Bronchial epithelial cell (primary cell): ENCODE measurements at places on chromosomes 2 and 18. TPM values are rescaled to one million over a fixed set of nuclear protein-coding genes. Genes with fewer than 3 reads are reported as not detected.

The IL36G gene
- 0.51 TPM in 1 of 2 replicates, not detected in the other for total RNA-seq

The SERPINB10 gene
- total RNA-seq: under 0.01 and 0.79 TPM in 2 replicates

The GBX2 gene
- total RNA-seq: not detected in 2 replicates

The TMEM163 gene
- not detected in 2 replicates for total RNA-seq

The GKN1 gene
- total RNA-seq: not detected in 2 replicates

The NEB gene
- total RNA-seq: 0.26 and 0.90 TPM in 2 replicates

DNA sequence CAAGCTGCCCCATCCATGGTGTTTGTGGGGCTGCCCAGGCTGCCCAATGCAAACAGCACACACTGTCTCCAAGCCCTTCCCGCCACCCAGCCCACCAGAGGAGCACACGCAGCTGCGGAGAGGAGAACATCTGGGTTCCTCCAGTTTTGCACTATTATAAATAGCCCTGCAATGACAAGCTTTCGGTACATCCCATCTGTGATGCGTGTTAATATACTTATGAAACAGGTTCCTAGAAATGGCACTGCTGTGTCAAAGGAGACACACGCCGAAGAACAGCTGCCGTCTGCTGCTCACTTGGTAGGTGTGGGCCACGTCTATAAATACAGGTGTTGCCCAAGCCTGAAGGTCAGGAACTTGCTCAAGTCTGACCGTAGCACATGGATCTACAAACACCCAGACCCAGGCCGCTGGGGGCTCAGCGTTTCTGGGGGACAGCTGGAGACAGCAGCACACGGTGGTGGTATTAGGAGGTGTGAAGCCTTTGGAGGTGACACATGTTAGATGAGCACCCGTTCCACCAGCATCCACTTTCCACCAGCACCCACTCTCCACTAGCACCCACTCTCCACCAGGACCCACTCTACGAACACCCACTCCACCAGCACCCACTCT, 34.3 kb downstream of the PXDN start:
- no peak for DNase-seq

GRCh38 chr18:67379981-67380380, 136.5 kb downstream of the DSEL start:
- no peak for DNase-seq

GRCh38 chr2:218320704-218321336, 28.5 kb upstream of the TMBIM1 start:
- DNase-seq: peak; percentile 30

- DNase-seq: peak; percentile 33
Observed at GRCh38 chr18:28584731-28585130, 407.8 kb upstream of the CDH2 start.

- DNase-seq: no peak
Observed at GRCh38 chr2:125373293-125373692, 1282.7 kb upstream of the GYPC start.

DNA sequence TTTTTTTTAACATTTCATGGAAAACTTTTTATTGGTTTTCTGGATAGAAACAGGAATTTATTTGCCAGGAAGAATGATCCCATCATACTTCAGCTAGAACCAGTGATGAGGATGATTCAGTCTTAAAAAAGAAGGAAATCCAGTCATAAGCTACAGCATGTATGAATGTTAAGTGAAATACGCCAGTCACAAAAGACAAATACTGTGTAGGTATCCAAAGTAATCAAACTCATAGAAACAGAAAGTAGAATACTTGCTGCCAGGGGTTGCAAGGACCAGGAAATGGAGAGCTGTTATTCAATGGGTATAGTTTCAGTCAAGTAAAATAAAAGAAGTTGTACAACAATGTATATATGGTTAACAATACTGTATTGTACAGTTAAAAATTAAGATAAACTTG, 21.3 kb downstream of the PSME4 start:
- peak; percentile 67 for DNase-seq

GRCh38 chr2:134218414-134218813, 35.5 kb upstream of the MGAT5 start:
- DNase-seq: no peak

DNA sequence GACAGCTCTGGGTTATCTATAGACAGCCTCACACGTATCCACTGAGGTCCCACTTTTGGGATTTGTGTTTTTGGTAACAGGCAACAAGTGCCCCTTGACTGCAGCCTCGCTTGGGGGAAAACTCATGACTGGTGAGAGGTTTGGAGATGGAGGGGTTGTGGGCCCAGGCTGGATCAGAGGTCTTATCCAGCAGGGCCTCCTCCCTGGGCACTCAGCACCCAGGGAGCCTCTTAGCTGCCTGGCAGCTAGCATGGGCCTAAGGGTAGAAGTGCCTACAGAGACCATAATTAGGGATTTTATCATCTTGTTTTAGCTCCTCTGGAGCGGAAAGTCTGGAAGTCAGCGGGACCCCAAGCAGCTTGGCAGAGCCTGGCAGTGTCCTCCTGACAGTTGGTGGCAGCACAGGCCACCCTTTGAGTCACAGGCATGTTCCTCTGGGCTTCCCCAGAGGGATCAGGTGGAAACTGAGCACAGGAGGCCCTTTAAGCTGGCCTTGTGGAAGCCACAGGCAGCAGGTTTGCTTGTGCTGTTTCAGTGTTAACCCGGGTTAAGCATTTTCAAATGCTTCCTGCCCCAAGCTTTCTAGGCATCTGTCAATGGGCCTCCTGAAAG, 143.1 kb downstream of the KCTD1 start:
- DNase-seq: peak; percentile 47

DNA sequence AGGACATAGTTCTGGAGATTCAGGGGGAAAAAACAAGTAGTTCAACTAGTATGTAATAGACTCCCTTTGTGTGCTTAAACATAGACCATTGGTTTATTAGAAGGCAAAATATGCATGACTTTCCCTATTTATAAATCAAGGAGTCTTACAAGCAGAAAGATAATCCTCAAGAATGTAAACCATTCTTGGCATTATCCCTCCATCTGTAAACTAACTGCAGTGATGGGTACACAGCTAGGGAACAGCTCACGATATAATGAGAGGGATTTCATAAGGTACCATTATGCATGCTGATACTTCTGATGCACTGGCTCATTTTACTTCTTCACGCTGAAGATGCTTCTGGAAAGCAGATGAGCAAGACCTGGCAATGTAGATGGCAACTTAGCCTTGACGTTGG, 878 bp downstream of the FBXO15 start:
- no peak for DNase-seq

DNA sequence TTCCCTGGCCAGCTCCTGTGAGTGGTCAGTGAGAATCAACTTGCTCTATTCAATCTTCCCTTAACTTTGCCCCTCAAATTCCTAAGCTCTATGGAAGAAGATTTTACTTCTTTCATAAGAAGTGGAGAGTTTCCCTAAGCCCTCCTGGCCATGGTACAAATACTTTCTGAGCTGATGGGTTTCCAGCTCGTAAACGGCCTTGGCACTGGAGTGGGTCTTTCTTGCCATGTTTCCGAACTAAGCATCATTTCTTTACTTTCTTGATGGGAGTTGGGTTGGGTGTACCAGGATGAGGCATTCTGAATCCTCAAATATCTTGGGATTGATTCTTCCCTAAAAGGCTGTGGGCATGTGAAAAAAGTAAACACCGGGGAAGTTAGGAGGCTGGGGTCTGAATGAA, 72.5 kb downstream of the ACKR3 start:
- DNase-seq: no peak

- DNase-seq: no peak
Observed at GRCh38 chr2:30414961-30415360, 32.1 kb upstream of the LCLAT1 start.

GRCh38 chr2:239943571-239943970, 81.6 kb downstream of the NDUFA10 start:
- no peak for DNase-seq

GRCh38 chr2:15905267-15905645, 35.1 kb upstream of the MYCN start:
- no peak for DNase-seq

- DNase-seq: no peak
Observed at GRCh38 chr2:17971531-17972125, 93.2 kb downstream of the KCNS3 start.

GRCh38 chr18:13378150-13378549, 159.6 kb downstream of the LDLRAD4 start:
- no peak for DNase-seq

DNA sequence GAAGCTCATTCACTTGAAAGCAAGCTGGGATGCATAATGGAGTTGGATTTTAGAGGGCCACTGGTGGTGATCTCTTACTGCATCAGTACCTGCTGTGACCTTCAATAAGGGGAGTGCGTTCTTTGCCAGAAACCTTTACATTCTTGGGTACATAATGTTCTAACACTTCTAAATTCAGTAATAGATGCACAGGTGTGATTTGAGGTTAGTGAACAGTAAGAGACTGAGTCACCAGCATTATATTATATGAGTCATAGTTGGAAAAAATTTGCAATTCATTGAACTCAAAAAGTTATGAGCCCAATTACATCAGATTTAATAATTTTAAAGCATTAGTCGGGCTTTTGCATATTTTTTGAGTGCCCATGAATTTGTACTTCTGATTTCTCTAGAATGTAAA, 803.3 kb downstream of the ADCYAP1 start:
- DNase-seq: peak; percentile 53

DNA sequence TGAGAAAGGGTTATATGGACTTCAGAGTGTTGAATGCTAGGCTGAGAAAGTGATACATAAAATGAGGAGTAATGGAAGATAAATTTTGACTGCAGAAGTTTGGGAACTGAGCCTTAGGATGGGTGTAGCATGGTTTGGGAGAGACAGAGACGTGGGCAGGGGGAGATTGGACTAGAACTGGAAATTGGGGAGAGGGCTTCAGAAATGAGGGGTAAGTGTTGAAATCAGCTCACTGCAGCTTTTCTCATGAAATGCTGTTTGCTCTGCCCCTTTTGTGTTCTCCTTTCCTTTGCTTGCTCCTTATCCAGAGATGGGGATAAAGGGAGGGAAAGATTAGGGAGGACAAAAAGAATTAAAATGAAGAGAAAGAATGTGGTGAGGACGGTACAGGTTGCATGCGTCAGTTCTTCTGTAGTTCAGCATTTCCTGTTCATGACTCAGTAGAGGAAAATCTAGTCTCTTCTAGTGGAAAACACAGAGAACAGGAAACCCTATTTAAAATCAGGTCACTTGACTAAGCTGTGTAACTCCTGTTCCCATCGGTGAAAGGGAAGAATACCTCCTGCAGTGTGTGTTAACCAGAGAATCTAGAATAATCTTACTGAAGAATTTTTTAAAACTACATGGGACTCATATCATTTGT, 105.6 kb downstream of the CRIM1 start:
- peak; percentile 93 for DNase-seq

GRCh38 chr18:26434887-26435286, 113.5 kb downstream of the KCTD1 start:
- DNase-seq: no peak

DNA sequence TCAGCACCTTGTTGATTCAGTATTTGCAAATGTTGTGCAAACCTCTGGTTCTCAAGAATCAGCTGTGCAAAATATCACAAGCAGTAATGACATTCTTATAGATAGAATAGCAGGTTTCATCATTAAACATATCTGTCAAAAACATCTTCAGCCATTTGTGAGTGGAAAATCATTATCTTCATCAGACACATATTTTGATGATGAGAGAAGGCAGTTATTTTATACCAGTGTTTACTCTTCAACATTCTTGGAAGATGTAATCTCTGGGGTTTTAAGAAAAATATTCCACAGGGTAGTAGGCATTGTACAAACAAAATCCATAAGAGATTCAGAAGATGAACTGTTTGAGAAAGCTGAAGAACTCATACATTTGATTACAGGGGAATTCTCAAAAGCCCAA, 64.3 kb downstream of the FSIP2 start:
- DNase-seq: no peak

DNA sequence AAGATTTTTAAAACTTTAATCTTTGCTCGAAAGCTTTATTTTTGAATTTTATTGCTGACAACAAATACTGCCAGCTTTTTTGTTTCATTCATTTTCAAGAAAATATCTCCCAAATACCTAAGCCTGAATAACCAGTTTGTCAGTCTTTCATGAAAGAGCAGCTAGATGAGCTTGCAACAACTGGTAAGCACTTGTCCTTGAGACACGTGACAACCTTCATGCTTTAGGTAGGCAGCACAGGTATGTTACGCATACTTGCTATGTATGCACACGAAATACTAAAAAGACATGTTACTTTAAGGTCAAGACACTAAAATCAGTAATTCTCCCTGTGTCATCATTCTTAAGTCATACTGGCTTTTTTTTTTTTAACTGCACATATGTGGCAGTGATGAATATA, 12.3 kb downstream of the CEBPZ start:
- DNase-seq: peak; percentile 91

DNA sequence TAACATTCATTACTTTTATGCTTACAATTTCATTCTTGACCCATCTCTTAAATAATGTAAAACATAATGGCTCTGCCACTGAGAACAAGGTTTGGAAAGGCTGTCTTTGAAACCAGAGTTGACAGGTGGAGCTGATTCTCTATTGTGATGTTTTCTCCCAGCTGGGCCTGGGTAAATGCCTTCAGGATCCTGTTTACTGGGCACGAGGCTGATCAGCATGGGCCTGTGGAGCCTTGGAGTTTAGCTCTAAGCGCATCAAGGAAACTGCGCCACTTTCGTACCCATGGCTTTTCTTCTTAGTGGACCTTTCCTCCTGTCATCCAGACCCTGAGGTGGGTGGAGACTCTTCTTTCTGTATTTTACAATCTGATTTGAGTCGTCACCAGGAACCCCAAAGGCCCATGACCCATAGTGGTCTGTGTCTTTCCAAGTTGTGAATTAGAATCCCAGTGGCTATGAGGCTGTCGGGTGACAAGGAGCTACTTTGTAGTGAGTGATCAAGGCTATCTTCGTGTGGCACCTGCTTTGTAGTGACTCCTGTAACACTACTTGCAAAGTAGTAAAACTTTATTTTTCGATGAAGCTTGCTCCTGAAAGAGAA, 123.1 kb downstream of the LPIN1 start:
- no peak for DNase-seq

DNA sequence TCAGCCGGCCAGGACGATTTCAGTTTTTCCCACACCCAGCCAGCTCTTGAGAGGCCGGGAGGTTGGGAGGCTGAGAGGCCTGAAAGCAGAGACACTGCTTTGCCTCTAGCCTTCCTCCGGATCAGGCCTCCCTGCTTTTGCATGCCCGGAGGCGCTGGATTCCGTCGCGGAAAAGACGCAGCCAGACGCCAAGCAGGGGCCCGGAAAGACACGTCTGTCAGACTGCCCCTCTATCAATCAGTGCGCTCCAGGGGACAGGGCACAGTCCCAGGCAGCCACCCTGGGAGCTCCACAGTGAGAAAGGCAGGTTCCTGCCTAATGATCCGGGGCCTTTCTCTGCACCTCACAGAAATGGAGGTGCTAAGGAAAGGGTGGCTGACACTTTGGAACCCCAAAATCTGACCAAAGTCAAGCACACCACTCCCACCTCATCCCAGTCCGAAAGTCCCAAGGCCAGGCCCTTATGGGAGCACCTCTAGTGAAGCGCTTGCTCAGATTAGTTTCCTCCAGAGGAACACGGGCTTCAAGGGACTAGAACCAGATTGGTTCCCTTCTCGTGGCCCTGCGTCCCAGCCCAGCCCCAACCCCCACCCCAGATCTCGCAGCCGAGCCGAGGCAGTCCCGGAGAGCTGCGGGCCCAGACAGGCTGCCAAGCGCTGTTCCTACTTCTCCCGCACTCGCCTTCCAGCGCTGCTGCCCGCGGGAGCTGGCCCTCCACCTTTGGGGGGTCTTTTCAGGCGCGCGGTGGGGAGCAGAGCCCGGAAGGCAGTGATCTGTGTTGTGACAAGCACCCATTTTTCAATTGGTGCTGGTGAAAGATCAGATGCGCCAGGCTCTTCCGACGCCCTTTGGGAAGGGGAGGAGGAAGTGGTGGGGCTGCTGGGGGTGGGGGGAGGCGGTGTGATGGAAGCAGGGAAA, 5.0 kb downstream of the DLX1 start:
- no peak for DNase-seq
